ENCODE measurements at places on chromosomes 5 and 9.

DNA sequence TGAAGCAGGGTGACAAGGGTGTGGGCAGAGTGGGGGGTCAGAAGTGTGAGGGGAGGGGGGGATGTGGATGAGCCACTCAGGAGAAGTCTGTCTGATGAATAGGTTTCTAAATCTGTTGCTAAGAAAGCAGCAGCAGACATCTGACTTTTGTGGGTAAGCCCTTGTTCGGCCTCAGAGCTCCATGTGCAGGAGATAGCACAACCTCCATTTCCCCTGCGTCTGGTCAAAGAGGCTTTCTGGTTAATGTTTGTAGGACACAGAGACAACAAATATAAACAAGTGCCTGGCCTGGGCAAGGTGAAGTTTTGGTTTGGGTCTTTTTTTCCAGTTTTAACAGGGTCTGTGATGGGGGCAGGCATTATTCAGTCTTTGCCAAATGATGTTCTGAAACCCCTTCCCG is 57.0 kb upstream of the GNE start:
- no peak for DNase-seq

DNA sequence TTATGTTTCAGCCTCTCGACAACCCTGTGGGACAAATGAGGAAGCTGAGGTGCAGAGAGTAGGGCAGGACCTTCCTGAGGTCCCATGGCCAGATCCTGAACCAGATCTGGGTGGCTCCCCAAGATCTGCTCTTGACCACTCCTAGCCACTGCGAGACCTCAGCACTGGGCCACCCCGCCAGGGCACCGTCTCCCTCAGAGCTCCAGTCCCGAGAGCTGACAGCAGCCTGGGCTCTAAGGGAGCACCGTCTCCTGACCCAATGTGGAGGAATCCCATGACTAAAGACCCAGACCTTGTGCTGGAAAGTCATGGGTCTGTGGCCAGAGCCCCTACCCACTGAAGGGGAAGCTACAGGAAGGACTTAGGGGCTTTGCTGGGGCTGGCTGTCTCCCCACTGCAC is 4.5 kb upstream of the LMX1B start:
- no peak for DNase-seq

DNA sequence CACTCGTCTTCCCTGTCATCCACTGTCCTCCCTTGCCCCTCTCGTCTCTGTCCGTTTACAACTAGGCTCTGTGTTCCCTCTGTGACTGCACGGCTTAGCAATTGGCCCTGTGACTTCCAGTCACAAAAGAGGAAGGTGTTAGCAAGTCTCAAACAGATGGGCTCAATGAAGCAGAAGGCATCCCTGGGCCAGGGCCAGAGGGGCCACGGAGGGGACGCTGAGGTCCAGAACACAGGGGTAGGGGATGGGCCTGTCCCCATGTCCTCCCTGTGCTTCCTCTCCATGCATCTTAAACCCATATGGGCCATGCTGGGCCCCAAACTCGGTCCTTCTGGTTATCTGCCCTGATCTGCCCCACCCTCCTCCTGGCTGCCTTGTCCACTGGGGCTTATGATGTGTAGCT is at the start of gene CD72:
Gene CD72 (minus strand): TSS at position 89 of the 403 bp plus-strand sequence. CDS start 110 bp downstream, outside the sequence.
- no peak for DNase-seq

DNA sequence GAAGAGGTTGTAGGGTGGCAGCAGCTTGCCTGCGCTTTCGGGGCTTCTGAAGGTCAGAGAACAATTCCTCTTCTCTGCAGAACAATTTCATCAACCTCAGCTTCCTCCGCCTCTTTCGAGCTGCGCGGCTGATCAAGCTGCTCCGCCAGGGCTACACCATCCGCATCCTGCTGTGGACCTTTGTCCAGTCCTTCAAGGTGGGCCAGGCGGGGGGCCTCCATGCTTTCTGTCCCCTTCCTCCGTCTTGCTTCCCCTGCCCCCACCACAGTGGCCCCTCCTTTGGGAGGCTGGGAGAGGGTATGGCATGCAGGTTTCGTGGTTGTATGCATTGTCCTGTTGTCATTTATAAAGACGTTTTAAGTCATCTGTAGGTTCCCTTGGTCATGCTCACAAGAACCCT is 195.8 kb downstream of the CACNA1B start:
- DNase-seq = no peak

GRCh38 chr5:95908799-95909198 is 52.9 kb downstream of the ELL2 start:
- no peak for DNase-seq

DNA sequence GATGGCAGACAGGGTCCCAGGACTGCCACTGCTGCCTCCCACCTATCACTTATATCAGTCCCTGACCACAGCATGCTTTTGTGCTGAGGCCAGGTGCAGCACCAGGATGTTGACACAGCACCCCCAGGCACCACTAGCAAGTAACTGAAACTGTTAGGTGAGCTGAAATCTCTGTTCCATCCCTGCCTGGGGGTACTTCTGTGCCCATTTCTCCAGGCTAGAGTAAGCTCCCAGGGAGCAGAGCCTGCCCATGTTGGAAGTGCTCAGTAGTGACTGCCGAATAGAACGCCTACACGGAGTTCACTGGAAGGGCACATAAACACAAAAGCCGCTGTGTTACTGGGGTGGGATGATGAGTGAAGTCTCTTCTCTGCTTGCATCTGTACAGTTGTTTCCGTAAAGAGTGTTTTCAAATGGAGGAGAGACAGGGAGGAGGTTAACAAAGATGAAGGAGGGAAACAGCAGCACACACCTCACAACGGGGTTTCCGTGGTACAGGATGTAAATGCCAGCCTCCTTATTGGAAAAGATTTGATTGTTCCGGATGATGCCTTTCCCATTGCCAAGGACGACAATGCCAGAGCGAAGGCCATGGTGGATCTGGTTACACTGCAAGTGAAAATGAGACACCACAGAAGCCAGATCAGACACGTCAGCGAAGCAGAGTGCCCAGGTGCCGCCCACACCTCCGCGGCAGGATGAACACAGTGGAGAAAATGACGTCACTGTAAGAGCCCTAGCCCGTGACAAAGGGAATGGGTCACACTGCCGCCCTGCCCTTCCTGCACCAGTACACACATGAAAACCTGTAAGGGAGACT is 43.1 kb downstream of the POLR1E start:
- DNase-seq = peak; percentile 60

GRCh38 chr5:436641-436975 is 6.4 kb upstream of the EXOC3 start:
- DNase-seq = peak; percentile 2

DNA sequence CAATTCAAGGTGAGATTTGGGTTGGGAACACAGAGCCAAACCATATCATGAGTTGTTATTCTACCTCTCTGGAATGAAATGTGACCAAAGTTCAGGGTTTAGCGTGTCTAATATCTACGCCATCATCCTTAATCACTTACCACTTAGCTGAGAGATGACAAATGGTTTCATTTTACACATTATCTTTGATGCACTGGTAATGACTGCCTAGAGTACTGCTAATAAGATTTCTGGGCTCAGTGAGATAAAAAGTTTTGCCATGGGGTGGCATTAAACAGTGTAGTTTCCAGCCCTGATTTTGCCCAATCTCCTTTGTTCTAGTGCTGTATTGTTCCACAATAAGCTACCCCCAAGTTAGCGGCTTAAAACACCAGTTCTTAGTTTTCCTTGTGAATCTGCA is 367.2 kb downstream of the MLLT3 start:
- no peak for DNase-seq

DNA sequence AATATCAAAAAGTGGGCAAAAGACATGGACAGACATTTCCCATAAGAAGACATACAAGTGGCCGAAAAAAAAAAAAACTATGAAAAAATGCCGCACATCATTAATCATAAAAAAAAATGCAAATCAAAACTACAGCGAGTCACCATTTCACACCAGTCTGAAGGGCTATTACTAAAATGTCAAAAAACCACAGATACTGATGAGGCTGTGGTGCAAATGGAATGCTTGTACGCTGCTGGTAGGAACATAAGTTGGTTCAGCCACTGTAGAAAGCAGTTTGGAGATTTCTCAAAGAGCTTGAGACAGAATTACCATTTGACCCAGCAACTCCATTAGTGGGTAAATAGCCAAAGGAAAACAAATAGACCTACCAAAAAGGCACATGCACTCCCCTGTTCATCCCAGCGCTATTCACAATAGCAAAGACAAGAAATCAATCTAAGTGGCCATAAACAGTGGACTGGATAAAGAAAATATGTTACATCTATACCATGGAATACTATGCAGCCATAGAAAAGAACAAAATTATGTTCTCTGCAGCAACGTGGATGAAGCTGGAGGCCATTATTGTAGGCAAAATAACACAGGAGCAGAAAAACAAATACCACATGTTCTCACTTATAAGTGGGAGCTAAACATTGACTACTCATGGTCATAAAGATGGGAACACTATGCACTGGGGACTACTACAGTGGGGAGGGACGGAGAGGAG is 110.6 kb upstream of the BOD1 start:
- DNase-seq = no peak

- DNase-seq = no peak
Measured at GRCh38 chr9:68416936-68417564, 60.6 kb downstream of the PGM5 start.

- DNase-seq = no peak
Measured at GRCh38 chr9:116760636-116761035, 73.5 kb downstream of the TRIM32 start.

DNA sequence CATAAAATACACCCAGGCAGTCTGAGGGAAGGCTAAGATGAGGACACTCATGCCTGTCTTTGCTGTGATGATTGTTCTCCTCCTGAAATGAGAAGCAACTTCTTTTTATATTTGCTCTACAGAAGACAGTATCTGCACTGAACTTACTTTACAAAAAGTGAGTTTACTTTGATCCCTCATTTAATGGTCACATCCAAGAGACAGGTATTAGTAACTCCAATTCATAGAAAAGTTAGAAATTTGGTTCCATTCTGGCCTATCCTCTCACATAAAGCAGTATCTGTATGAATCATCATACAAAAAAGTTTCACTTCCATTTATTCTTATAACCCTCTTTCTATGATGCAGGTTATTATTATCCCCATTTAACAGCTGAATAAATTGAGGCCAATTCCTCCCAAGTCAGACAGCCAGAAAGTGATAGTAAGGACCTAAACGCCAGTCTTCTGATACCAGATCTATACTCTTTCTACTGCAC is 15.2 kb downstream of the TSTD2 start:
- no peak for DNase-seq

DNA sequence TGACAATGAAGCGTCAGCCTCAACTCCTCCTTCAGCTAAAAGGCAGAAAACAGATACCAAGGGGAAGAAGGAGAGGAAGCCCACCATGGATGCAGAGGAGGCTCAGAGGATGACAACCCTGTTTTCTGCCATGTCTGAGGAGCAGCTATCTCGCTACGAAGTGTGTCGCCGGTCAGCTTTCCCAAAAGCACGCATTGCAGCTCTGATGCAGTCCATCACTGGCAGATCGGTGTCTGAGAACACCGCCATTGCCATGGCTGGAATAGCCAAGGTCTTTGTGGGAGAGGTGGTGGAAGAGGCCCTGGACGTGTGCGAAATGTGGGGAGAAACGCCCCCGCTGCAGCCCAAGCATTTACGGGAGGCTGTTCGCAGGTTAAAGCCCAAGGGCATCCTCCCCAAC is 968 bp downstream of the TAF11L11 start:
- no peak for DNase-seq

- no peak for DNase-seq
Measured at GRCh38 chr5:68147659-68148058, 67.9 kb upstream of the PIK3R1 start.

DNA sequence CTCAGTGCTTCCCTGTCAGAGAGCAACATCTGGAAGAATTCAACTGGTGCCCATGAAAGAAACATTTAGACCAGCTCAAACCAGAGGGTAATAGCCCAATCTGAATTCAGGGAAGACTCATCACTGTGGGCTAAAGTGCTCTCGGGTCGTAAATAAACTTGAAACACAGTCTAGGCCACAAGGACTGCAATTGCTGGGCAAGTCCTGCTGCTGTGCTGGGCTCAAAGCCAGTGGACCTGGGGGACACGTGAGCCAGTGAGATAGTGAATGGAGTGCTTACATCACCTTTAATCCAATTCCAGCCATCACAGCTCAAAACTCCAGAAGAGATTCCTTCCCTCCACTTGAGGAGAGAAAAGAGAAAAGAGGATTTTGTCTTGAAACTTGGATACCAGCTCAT is 78.1 kb upstream of the DAP start:
- DNase-seq = no peak

Data from T-helper 17 cell (primary cell).